H9 (cell line): ENCODE measurements at places on chromosomes 7 and 10.

- DNase-seq: no peak
These were observed 574.8 kb downstream of the ETV1 start for GRCh38 chr7:13414661-13415107.

- no peak for DNase-seq
These were observed 386.9 kb upstream of the LRRTM3 start for GRCh38 chr10:66538908-66539307.

DNA sequence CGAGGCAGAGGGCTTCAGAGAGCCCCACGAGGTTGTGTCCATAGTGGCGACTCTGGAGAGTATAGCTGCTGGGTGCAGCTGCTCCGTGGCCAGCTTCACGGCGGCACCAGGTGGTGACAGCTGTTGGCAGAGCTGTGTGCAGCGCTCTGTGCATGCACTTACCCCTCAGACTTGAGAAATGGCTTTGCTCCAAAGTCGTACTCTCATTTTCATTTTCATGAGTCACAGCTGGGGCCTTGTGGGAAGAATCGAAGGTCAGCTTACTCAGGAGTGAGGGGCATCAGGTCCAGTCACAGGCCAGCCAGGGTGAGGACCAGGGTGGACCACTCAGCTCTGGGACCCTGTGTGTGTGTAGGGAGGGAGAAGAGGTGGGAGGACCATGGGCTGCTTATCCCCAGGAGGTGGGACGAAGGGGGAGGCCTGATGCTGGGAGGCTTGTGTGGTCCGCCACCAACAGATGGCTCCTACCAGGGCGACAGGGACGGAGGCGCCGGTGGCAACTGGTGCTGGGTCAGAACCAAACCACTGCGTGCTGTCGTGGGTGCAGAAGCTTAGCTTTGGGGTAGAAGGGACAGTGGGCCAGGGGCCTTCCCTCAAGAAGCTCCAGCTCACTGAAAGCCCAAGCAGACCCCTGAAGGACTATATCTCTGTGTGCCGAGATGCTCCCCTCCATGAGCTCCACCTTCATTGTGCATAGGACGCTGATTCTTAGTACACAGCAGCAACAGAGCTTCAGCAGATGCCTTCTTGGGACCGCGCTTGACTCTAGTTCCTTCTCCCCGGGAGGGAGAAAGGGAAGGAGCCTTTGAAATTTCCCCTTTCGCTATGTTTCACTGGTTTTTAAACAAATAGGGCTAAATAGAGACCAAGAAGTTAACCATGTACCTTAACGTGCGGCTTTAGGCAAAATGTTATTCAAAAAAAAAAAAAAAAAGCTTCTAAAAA, 225.0 kb downstream of the CELF2 start:
- no peak for DNase-seq

GRCh38 chr7:101580596-101580995, 48.5 kb downstream of the MYL10 start:
- peak; percentile 12 for DNase-seq

DNA sequence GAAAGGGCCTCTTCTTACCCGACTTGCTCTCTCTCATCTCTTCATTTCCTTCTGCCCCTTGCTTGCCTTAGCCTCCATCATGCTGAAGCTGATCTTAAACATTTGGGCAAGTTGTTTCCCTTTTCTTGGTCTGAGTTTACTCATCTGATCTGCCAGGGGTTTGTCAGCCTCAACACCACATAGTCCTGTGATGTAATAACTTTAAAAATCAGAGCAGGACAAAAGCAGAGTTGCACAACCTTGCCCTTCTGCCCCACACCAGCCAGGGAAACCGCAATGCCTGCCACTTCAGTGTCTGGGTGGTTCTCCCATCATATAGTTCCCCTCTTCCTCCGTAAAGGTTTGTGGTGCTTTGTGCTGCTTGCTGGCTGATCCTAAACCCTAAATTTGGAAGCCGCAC, 9.9 kb upstream of the LIPM start:
- DNase-seq: no peak
